ENCODE measurements at places on chromosomes 5 and 9.

GRCh38 chr5:73694089-73694488 lies 68.1 kb downstream of the ARHGEF28 start:
- DNase-seq = no peak

DNA sequence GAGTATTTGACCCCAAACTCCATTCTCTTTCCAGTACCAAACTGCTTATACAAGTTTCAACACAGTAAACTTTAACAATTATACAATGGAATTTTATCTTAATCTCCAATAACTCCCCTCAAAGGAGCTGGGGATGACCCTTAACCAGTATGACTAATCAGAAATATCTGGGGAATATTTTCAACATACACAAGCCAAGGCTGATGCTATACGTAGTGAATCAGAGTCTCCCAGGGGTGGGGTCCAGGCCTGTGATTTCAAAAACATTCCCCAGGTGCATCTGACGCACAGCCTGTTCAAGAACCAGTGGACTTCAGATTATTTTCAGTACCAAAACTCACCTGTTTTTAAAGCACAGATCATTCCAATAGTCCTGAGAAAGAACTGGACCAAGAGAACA lies 11.8 kb upstream of the SEMA5A start:
- DNase-seq = no peak

DNA sequence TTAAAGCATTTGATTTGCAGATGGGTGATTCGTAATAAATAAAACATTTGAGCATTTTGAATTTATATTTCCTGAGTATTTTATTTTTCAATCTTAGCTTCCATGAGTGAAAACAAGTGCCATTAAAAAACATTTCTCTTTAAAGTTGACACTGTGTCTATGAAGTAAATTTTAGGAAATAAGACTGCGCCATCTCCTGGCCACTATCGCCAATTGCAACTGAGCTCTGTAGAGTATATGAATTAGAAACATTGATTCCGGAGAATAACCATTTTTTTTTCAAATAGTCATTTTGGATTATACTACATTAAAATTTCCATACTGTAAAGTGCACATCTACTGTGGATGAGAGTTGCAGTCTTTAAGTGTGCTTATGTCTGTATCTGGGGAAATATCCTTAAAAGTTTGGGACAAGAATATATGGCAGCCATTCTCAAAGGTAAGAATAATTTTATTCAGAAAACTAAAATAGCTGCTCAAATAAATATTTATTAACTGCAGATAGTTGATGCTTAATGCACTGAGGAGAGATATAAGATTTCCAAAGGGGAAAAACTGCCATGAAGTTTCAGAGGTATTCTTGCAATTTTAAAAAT lies 5.9 kb downstream of the DMRTA1 start:
- no peak for DNase-seq

DNA sequence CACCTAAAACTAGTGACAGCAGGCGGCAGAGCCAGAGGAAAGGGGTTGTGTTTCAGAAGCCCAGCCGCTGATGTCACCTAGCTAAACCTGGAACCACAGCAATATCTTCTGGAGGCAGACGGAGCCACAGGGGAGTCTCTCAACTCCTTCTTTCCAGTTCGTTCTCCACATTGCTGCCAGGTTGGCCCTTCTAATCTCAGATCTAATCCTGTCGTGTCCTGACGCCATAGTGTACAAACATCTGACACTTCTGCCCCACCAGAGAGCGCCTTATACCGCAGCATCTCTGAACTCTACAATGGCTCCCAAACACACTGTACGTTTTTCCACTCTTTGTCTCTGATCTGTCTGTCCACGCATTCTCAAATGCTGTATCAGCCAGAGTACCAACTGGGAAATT lies 240.0 kb downstream of the SMARCA2 start:
- no peak for DNase-seq

- DNase-seq = no peak
Observed at GRCh38 chr9:86600977-86601376, 246.8 kb upstream of the TUT7 start.

- no peak for DNase-seq
Observed at GRCh38 chr5:133778636-133779035, 166.3 kb upstream of the FSTL4 start.

GRCh38 chr9:133499132-133499891 lies 20.4 kb upstream of the SLC2A6 start:
- DNase-seq = no peak

DNA sequence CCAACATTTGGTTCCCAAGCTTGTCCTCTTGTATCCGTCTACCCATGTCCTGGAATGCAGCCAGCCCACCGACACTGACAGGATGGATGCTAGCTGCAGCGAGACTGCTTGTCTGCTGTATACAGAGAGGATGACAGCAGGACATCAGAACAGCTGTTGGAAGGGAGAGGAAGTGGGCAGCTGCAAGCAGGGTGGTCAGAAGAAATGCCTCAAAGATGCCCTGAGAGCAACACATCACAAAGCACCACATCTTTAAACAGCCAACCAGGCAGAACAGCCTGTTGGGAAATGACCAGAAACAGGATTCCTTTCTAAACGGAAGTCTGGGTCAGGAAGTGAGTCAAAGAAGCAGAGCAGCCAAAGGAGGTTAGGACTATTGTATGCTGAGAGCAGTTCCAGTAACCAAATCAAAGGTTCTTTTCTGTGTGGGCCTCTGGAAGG lies 219.1 kb downstream of the NDUFS4 start:
- no peak for DNase-seq

DNA sequence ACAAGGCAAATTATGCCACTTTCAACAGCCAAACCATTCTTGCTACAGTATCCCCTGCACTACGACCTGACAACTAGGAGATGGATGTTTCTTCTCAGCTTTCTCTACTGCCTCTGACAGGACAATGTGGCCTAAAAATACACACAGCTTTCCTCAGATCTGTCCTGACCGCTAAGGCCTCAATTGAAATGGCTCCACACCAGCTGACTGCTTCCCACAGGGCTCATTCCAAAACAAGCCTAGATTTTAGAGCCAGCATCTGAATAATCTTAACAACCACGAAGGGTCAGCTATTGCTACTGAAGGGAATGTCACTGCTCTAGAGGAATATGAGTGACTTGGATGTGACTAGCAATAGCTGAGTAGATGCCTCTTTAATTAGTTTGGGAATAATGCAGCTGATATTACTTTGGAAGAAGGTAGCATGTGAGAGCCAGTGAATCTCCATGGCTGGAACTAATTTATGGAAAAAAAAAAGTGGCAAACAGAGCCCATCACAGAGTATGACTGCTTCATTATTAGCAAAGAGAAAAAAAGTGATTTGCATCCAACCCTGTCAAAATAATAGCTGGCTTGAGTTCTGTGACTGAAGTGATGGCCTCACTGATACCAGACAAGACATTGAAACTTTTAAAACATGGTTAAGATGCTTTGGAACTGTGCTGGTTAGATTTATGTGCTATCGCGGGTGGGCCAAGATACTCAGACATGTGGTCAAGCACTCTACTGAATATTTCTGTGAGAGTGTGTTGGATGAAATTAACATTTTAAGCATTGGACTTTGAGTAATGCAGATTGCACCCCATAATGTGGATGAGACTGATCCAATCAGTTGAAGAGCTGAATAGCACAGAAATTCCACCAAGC lies 450.2 kb downstream of the NR2F1-AS1 start:
- no peak for DNase-seq

GRCh38 chr5:72107131-72107900 lies at the start of gene MAP1B:
TSS of gene MAP1B (plus strand) at chr5:72107475. CDS start at chr5:72107532, 57 bp downstream.
- DNase-seq = no peak

- no peak for DNase-seq
Observed at GRCh38 chr5:172834415-172835289, 601 bp downstream of the ERGIC1 start.

GRCh38 chr5:141760753-141761152 lies 78.7 kb upstream of the ARAP3 start:
- no peak for DNase-seq

DNA sequence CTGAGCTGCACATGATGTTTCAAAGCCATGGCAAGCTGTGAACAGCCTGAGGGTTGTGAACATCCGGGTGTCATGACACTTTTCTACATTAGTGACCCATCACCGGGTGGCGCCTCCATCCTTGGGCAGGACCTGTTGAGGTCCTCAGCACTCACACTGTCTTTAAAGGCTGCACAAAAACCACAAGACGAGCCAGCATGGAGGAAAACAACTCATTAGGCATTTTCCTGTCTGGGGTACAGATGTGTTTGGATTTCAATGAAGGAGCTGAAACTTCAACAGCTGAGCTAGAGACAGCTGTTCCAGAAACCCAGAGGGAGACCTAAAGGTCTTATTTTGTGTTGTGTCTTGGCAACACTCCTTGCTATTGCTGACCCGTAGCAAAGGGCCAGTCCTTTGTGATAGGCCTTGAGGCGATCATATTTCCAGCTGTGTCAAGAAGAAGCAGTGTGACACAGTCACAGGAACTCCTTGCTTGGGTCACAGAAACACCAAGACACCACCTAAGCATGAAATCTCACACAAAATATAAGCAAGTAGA lies 151.8 kb upstream of the VLDLR start:
- no peak for DNase-seq

DNA sequence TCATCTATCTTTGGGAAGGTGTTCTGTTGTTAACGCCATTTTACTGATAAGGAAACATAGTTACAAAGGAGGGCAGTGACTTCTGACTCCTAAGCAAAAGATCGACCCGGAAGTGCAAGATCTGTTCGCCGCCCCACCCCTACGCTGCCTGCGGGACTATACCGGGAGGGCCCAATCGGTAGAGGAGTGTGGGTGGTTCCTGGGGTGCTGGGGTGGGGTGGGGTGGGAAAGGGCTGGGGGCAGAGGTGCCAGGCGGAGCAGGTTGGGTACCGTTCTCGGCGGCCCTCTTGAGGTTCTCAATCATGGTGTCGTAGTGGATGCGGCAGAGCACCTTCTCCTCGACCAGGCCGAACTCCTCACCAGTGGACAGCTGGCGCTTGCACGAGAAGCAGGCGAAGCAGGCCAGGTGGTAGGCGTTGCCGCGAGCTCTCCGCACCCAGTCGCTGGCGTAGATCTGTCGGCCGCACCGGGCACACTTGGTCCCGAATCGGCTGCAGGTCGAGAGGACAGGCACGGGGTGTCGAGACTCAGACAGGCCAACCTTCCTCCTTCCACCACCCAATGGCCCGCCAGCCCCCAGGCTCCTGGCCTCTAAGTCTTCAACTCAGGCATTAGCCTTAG lies 11.8 kb downstream of the LHX6 start:
- no peak for DNase-seq

- no peak for DNase-seq
Observed at GRCh38 chr9:8168916-8169438, 369.4 kb upstream of the DMAC1 start.

GRCh38 chr9:83027153-83027891 lies 35.6 kb downstream of the RASEF start:
- DNase-seq = no peak

DNA sequence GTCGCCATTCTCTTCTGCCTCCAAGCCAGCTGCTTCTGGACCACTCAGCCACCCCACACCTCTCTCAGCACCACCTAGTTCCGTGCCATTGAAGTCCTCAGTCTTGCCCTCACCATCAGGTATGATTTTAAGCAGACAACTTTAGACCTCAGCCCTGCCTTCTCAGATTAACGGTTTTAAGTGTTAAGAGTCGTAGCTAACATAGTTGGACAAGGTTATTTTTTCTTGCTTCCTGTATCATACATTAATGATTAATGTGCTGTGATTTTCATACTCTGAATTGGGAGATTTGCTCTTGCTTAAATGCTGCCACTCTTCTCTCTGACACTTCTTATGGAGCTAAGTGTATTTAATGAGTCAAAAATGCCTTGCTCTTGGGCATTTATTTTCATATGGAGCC lies 20.8 kb downstream of the NUP214 start:
- no peak for DNase-seq
